A549 treated with DMSO at 1 μM for 4 hours (cell line): ENCODE measurements at places on chromosomes 16 and 17. TPM values are rescaled to one million over a fixed set of nuclear protein-coding genes. Genes with fewer than 3 reads are reported as not detected.

Gene STXBP4
- 4.1 to 7.4 TPM (median 5.3 TPM) in 5 replicates for total RNA-seq

Gene TAOK2
- total RNA-seq: 31.2 to 38.4 TPM (median 34.6 TPM) in 5 replicates

Gene PRKCA
- total RNA-seq: 34.6 to 50.9 TPM (median 45.8 TPM) in 5 replicates

Gene DOC2B
- total RNA-seq: 0.44 to 0.91 TPM (median 0.54 TPM) in 5 replicates

Gene CLEC10A
- not detected in 5 replicates for total RNA-seq

Gene MYL11
- total RNA-seq: 0.46 to 0.63 TPM (median 0.54 TPM) in 3 of 5 replicates, not detected in the others

Gene STH
- not detected in 5 replicates for total RNA-seq

Gene PIPOX
- total RNA-seq: 0.06 to 0.30 TPM (median 0.29 TPM) in 3 of 5 replicates, not detected in the others
